ENCODE measurements at places on chromosomes 6 and 20.

- DNase-seq, result no peak
Observed at GRCh38 chr20:51584116-51584515, 41.6 kb upstream of the NFATC2 start.

DNA sequence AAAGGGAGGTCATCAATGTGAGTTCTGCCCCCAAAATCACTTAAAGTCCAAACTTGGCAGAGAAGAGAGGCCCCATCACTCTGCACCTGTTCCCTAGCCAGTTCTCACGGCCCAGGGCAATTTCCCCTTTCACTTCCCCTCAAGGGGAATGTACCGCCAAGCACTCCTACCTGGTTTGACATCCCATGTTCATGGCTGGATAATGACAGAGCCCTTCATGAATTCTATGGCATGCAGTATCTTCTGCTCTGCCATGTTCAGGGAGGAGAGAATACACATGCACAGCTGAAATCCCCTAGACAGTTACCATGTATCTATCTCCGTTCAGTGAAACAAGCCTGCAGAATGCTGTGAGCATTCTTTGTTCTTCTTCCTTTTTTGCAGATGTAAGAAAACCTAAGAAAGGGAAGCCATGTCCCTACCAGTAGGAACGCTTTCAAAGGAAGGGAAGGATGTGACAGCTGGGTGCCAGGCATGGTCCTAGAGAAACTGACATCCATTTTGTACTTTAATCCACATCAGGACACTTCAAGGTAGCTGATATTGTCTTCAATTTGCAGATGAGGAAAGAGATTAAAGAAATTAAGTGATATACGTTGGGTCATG lies 79.8 kb upstream of the ARID1B start:
- no peak for DNase-seq

DNA sequence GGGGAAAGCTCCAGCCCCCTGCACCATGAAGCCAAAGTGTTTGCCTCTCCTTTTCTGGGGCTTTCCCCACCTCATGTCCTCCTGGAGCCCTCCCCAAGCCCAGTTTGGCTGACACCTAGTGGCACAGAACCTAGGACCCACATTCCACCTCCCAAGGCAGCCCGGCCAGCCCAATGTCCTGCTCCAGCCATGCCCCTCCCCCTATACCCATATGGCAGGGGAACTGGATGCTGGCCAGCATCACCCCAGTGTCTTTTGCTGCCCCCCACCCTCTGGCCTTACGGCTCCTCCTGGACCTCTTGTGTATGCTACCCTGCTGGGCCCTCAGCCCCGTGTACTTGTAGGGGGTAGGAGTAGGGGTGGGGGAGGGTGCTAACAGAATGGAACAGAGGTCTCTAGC lies 170.1 kb downstream of the KIF6 start:
- DNase-seq, result no peak

DNA sequence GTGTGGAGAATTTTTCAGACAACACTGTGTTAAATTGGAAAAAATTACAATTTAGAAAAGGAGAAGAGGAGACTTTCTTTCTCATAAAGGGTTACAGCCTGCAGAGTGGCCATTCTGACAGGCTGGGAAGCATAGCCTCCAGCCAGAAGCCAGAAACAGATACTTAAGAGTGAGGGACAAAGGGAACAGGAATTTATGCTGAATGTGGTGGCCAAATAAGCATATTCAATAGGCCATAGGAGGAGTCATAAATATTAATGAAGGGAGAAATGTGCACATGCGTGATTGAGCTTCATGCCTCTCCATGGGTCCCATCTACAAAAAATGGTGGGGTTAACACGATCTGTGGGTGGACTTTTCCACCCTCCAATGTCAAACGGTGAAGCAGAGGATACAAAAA lies 13.4 kb downstream of the TMEM200A start:
- DNase-seq, result no peak

- DNase-seq, result no peak
Observed at GRCh38 chr6:95240514-95240913, 336.8 kb upstream of the MANEA start.

DNA sequence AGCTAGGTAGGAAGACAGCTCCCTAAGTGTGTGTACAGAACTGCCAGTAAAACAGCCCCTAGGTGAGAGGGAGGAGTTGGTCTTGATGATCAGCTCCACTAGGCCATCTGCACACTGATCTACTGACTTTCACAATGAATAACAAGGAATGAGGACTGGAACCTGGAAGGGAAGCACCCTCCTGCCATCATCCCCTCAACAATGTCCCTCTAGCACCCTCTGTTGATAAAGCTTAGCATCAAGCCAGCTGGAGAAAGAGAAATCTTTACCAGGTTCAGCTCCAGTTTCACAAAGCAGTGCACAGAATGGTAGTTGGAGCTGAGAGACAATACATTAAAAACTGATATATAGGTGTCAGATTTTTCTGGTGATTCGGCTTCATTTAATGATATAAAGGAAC lies 57.2 kb upstream of the IRAK1BP1 start:
- DNase-seq, result peak; percentile 38

DNA sequence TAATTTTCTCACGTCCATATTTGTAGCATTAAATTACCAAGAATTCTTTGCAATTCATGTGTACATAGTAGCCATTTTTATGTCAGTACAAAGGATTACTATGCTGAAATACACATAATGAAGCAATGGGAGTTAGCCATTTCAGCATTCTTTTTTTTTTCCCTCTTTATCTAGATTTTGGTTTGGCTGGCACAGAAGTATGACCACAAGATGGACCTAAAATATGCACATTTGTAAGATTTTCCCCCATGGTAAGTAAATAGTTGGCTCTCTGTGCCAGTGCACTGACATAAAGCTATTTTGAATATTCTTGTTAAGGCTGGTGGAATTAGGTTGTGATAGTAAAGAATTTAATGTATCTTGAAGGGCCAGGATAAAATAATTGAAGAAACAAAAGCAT lies 486.1 kb upstream of the BTBD3 start:
- no peak for DNase-seq

DNA sequence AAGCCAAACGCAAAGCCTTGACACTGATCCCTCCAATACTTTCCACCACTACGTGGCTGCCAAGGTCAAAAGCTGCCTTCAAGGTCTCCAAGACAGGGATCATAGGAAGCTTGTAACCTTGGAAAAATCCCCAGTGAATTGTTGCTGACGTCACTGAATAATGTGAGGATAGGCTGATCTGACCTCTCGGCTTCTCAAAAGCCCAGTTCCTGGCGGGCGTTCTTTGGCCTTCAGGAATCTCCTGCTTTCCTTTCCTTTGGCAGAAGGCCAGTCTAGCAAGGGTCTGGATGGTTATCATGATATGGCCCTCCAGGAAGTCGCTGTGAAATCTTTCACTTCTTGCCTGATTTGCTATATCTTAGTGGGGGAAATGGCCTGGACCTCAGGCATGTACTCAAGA lies 61.4 kb upstream of the TNFAIP3 start:
- no peak for DNase-seq

GRCh38 chr20:2103461-2104153 lies 2.0 kb downstream of the STK35 start:
- no peak for DNase-seq

GRCh38 chr20:3765171-3765882 lies 2.2 kb downstream of the ADISSP start:
- DNase-seq, result peak; percentile 16

- DNase-seq, result no peak
Observed at GRCh38 chr6:12229332-12229731, 60.8 kb upstream of the EDN1 start.

GRCh38 chr20:48489656-48490055 lies 338.1 kb downstream of the PREX1 start:
- DNase-seq, result no peak

DNA sequence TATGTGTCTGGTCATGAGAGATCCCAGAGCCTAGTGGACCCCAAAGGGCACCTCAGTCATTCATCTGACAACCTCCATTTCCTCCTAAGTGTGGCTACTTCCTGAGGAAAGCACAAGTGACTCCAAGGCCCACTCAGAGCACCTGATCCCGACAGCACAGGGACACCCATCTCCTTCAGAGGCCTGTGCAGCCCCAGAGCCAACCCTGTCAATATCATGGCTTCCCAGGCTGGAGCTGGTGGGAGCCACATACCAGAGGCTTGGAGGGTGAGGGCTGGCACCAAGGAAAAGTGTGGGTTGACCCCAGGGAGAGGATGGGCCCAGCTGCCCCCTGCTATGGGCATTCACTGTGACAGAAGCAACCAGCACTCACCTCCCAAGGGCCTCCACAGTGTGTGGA lies 117.3 kb downstream of the PSMB1 start:
- no peak for DNase-seq

- no peak for DNase-seq
Observed at GRCh38 chr20:19849341-19850197, 91.5 kb downstream of the RIN2 start.

- DNase-seq, result no peak
Observed at GRCh38 chr20:50932016-50932485, 814 bp upstream of the ADNP start.

- DNase-seq, result no peak
Observed at GRCh38 chr20:7716286-7716972, 223.8 kb downstream of the HAO1 start.

- no peak for DNase-seq
Observed at GRCh38 chr6:47207261-47207660, 102.4 kb downstream of the TNFRSF21 start.

DNA sequence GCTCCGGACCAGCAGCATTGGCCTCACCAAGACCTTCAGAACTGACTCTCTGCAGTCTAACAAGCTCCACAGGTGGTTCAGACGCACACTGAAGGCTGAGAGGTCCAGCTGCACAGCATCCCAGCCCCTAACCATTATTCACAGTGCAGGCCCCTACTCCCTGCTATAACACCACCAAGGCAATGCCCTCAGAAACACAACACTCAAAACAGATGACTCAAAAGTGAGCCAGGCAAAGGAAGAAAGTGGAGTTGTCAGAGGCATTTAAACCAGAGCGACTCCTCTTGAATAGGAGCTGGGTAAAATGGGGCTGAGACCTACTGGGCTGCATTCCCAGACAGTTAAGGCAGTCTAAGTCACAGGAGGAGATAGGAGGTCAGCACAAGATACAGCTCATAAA lies 20.5 kb upstream of the MC3R start:
- DNase-seq, result no peak

- no peak for DNase-seq
Observed at GRCh38 chr6:56033401-56033800, 158.0 kb upstream of the BMP5 start.

DNA sequence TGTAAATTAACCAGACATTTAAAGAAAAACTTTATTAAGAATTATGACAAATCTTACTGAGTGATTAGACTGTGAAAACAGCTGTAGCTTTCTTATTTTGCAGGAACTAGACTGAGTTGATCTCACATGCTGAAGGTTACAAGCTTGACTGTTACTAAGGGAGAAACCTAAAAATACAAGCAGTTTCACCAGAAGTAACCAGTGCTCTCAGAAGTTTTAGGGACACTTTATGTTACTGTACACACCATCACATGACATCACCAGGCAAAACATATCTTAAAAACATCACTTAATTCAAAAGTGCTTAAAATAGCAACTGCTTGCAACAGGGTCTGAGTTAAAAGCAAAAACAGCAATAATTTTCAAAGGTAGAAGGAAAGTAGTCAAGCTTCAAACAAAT lies 5.4 kb downstream of the FBXO30 start:
- DNase-seq, result no peak

- peak; percentile 66 for DNase-seq
Observed at GRCh38 chr6:64955435-64955848, 751.6 kb downstream of the EYS start.
